ENCODE measurements at places on chromosomes 5 and 9. TPM values are rescaled to one million over a fixed set of nuclear protein-coding genes. Genes with fewer than 3 reads are reported as not detected.

- H3K4me3 ChIP-seq = no peak overlapping the region
- H3K27me3 ChIP-seq = no peaks in the 10 kb centered on the region
- H3K4me1 ChIP-seq = no peaks in the 10 kb centered on the region
These were observed 29.0 kb downstream of the ETF1 start for GRCh38 chr5:138514021-138514420.

GRCh38 chr5:176188506-176189193 lies 49.6 kb upstream of the SIMC1 start:
- H3K36me3 ChIP-seq = no peaks in the 10 kb centered on the region
- H3K27ac ChIP-seq = no peak overlapping the region

Gene GABRA1
- 17.3 TPM for total RNA-seq

GRCh38 chr5:94086194-94086593 lies 344.8 kb upstream of the POU5F2 start:
- DNase-seq = no peak
- H3K4me3 ChIP-seq = no peak overlapping the region
- H3K36me3 ChIP-seq = no peaks in the 10 kb centered on the region
- H3K4me1 ChIP-seq = no peaks in the 10 kb centered on the region
- no peaks in the 10 kb centered on the region for H3K27me3 ChIP-seq
- H3K27ac ChIP-seq = no peak overlapping the region

- H3K4me1 ChIP-seq = no peaks in the 10 kb centered on the region
- no peak for DNase-seq
- no peaks in the 10 kb centered on the region for H3K27me3 ChIP-seq
- H3K36me3 ChIP-seq = no peaks in the 10 kb centered on the region
- H3K4me3 ChIP-seq = no peak overlapping the region
- H3K27ac ChIP-seq = no peak overlapping the region
These were observed 535.2 kb upstream of the ZNF608 start for GRCh38 chr5:125281667-125282066.

DNA sequence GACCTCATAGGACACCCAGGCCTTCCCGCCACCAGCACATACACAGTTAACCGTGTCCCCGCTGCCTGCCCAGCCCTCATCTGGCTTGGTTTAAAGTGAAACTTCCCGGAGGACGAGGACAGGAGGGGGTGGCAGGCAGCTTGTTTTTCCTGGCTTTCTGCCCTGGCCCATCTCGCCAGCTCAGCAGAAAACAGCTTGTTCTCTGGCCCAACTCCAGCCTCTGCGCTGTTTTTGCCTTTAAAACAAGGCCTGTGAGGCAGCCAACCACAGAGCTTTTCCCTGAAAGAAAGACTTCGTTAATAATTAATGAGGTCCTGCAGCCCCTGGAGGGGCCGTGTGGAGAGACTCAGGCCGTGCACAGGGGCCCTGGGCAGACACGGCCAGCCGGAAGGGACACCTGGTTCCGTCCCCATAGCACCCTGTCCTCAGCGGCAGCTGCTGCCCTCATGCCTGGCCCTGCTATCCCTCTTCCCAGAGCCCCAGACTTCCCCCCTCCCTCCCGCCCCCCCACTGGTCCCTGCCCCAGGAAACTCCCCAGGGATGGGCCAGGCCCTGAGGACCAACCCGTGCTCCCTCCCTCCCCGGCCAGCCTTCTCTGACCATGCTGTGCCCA lies 108.7 kb downstream of the RXRA start:
- no peak overlapping the region for H3K4me3 ChIP-seq
- no peaks in the 10 kb centered on the region for H3K4me1 ChIP-seq
- no peak overlapping the region for H3K27ac ChIP-seq
- no peaks in the 10 kb centered on the region for H3K36me3 ChIP-seq
- DNase-seq = no peak

DNA sequence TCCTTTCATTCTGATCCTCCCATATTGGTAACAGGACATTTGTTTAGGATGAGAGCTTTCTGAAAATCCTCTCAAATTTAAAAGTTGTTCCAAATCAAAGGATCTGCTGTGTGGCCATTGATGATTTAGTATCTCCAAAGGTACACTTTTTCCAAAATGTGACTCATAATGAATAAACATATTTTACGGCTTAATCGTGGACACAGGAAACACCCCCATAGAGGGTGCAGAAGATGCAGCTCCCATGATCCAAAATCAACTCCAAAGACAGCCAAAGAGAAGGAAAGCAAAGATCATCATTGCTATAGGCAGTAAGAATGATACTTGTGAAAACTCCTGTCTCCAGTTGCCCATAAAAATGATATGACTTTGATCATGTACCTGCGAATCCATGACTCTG lies 239.7 kb downstream of the PIK3R1 start:
- no peaks in the 10 kb centered on the region for H3K36me3 ChIP-seq
- no peak overlapping the region for H3K4me3 ChIP-seq
- no peak overlapping the region for H3K27ac ChIP-seq
- no peaks in the 10 kb centered on the region for H3K27me3 ChIP-seq
- DNase-seq = no peak

All from H1 (cell line).